ENCODE measurements at places on chromosomes 11 and 22. TPM values are rescaled to one million over a fixed set of nuclear protein-coding genes. Genes with fewer than 3 reads are reported as not detected.

The FAR1 gene
- total RNA-seq: 57.5 TPM

The GGT1 gene
- total RNA-seq: 3.1 TPM

The RFPL1 gene
- not detected for total RNA-seq

The KREMEN1 gene
- total RNA-seq: 1.3 TPM

The TBX10 gene
- not detected for total RNA-seq

The XKR3 gene
- not detected for total RNA-seq

The MARK2 gene
- 5.4 TPM for total RNA-seq

The SAAL1 gene
- 27.6 TPM for total RNA-seq

The DNAJB7 gene
- total RNA-seq: not detected

The MRPL11 gene
- total RNA-seq: 27.9 TPM

The MAP4K2 gene
- 6.2 TPM for total RNA-seq

The ADM2 gene
- total RNA-seq: 0.58 TPM

The C11orf21 gene
- not detected for total RNA-seq

The C11orf42 gene
- not detected for total RNA-seq

The FIBIN gene
- 2.3 TPM for total RNA-seq

The OR4S1 gene
- total RNA-seq: not detected

The MN1 gene
- total RNA-seq: 3.1 TPM

The SPDYC gene
- total RNA-seq: not detected

The APOBEC3F gene
- 5.4 TPM for total RNA-seq

The MRGPRX4 gene
- not detected for total RNA-seq

The SLC37A2 gene
- 0.56 TPM for total RNA-seq

The TRPM5 gene
- not detected for total RNA-seq

The HPX gene
- total RNA-seq: 0.38 TPM

The MFNG gene
- total RNA-seq: 0.58 TPM

The KCNJ11 gene
- under 0.01 TPM for total RNA-seq

The TCN2 gene
- total RNA-seq: 7.9 TPM

The KRTAP5-10 gene
- not detected for total RNA-seq

The MUC6 gene
- total RNA-seq: not detected

The NXPE1 gene
- total RNA-seq: not detected

The CRYAB gene
- 41.2 TPM for total RNA-seq

The OR6A2 gene
- total RNA-seq: 0.28 TPM

The WEE1 gene
- 63.7 TPM for total RNA-seq

The SOX6 gene
- 0.28 TPM for total RNA-seq

The MUC2 gene
- total RNA-seq: not detected

The CD248 gene
- total RNA-seq: 40.3 TPM

The RCOR2 gene
- total RNA-seq: 1.7 TPM

The DEUP1 gene
- total RNA-seq: not detected

The UBQLN3 gene
- total RNA-seq: not detected

Data from regular cardiac myocyte (primary cell).